ENCODE measurements at places on chromosomes 3 and 15.

GRCh38 chr3:10550705-10551104 lies 45.3 kb upstream of the ATP2B2 start:
- no peak for DNase-seq

DNA sequence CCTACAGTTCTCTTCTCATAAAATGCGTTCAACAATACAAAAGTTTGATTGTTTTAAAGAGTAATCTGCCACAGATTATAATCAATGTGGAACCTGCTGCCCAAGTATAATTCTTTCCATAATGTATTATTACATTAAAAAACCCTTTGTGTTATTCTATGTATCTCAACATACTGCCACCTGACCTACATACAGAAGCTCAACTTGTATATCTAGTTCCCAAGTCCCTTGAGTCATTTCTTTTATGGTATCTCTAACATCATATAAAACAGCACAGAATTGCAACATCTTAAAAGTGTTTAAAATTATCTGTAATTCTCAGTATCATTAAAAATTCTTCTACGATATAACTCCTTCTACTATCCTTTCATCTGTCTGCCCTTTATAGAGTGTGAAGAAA lies 70.3 kb downstream of the TBL1XR1 start:
- DNase-seq, result no peak

- no peak for DNase-seq
These were observed 4.5 kb downstream of the FETUB start for GRCh38 chr3:186644683-186645082.

- no peak for DNase-seq
These were observed 77.0 kb downstream of the EPHA3 start for GRCh38 chr3:89184151-89184995.

- DNase-seq, result no peak
These were observed 440.2 kb downstream of the CNTN6 start for GRCh38 chr3:1532935-1533606.

DNA sequence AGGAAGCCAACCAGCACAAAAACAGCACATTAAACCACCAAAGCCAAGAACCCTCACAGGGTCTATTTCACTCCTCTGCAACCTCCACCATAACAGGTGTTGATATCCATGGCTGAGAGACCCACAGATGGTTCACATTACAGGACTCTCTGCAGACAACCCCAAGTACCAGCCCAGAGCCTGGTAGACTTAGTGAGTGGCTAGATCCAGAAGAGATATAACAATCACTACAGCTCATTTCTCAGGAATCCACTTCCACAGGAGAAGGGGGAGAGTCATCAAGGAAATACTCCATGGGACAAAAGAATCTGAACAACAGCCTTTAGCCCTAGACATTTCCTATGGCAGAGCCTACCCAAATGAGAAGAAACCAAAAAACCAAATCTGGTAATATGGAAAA lies 168.1 kb upstream of the CD96 start:
- no peak for DNase-seq

DNA sequence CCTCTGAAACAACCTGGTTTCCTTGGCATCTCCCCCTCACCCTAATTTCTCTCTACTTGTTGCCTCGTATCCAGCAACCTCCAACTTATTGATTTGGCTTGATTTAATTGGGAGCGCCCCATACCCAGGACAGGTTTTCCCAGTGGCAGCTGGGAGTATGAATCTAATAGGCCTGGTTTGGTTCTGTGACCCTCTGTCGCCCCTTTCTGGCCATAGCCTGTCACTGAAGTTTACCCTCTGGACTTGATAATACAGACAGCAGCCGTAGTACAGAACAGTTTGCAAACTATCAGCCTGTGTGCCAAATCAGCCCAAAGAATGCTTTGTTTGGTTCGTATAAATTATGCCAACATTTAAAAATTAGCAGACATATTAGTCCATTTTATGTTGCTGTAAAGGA lies 525.1 kb upstream of the GOLIM4 start:
- no peak for DNase-seq

- DNase-seq, result no peak
These were observed at the start of gene AGBL1 for GRCh38 chr15:86079508-86080266. Gene AGBL1 (plus strand): TSS chr15:86079871.

Data from stimulated activated CD4-positive, alpha-beta T cell treated with anti-CD3 and anti-CD28 coated beads, TNF-alpha, amount 100 ng/mL, for 48 hours (primary cell).